ENCODE measurements at places on chromosomes 13 and 19.

DNA sequence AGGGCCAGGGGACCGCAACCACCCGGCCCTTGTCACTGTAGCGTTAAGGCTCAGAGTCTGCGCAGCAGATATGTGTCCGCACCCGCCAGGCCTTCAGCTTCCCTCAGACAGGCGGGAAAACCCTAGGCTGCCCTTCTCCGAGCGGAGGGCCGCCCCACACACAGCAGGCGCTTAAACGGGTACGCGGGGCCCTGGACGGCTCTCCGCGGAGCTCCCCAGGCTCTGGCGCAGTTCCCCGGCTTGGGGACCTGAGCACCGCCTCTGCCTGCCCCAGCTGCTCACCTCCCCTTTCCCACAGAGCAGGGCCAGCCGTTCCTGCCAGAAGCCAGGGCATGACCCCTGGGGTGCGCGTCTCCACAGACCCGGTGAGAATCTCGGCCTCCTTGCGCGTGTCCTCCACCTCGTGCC is 593 bp downstream of the ZNF135 start:
- no peak for DNase-seq

- DNase-seq = no peak
Measured at GRCh38 chr13:97266772-97267417, 44.8 kb downstream of the MBNL2 start.

DNA sequence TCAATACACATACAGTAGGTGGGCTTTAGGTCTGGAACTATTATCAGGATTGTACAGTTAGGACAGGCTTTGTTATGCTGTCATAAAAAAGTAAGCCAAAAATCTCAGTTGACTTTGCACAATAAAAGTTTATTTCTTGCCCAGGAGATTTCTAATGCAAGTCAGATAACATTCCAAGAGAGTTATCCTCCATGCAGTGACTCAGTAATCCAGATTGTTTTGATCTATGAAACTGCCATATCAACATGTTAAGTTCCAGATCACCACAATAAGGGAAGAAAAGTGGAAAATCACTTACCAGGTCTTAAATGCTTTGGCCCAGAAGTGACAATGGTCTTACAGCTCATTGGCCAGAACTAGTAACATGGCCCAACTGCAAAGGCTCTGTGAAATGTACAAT is 636.2 kb upstream of the KLF12 start:
- no peak for DNase-seq

- DNase-seq = no peak
Measured at GRCh38 chr13:33278913-33279312, 6.6 kb downstream of the STARD13 start.

DNA sequence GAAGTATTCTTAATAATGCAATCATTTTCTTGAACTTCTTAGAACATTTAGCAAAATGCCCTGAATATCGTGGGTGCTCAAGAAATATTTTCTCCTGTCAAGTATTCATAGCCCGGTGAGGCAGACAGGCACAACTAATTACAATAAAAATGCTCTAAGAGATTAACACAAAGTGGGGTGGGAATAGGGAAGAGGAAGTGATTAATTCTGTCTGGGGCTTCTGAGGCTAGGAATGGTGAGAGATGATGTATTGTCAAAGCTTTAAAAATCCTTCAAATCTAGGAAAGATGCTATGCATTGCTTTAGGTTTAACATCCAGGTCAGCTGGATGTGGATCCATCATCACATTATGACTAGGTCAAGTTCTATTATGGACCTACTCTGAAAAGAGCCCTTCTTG is 66.9 kb upstream of the POSTN start:
- DNase-seq = no peak

DNA sequence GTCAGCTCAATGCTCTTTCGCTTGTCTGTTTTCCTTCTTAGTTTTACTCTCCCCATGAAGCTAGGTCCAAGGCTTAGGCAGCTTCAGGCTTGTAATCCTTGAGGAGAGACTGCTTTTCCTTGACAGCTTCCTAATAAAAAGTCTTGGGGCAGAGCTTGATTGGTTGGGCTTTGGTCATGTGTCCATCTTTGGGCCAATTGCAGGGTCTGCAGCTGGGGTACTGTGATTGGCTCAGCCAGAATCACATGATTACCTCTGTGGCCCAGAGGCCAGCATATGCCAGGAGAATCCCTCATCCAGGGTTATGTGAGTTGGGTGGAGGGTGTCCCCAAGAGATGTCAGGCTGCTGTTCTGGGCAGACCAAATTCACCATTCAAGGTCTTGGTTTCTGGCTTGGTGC is 8.1 kb downstream of the KLK1 start:
- DNase-seq = no peak

DNA sequence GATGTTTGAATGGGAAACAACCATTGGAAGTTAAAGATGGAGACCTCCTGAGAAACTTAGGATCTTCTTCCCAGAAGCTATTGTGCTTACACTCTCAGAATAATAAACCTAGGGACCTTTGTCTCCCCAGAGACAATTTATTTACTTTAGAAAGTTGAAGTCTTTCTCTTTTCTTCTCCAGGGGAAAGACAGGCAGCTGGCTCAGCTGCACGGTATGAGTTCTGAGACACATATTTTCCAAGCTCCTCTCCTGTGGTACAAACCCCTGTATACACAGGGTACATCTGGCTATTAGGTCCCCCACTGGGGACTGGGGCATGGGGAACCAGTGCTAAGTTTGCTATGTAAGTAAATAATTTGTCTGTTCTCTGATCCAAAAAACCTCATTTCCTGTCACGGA is 67.5 kb upstream of the POSTN start:
- DNase-seq = no peak

GRCh38 chr13:99439048-99439447 is 62.2 kb upstream of the TM9SF2 start:
- no peak for DNase-seq

GRCh38 chr19:39874404-39874803 is 28.2 kb upstream of the FBL start:
- no peak for DNase-seq

- no peak for DNase-seq
Measured at GRCh38 chr13:113817860-113818691, 45.8 kb downstream of the GAS6 start.

- DNase-seq = no peak
Measured at GRCh38 chr13:45297456-45298205, 43.4 kb downstream of the TPT1 start.

DNA sequence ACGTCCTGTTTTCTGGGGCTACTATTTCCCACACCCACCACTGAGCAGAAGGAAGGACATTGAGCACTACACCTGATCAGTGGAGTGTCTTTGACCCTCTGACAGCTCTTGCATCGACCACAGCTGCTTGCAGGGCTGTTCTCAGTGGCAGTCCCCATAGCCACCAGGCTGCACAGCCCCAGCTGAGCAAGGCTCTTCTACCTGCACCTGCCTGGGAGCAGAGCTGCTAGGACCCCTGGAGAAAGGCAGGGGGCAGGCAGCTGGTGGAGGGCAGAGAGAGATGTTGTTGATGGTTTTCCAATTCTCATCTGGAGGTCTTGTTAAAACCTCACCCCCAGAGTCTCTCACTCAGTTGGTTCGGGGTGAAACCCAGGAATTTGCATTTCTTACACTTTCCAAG is 361.8 kb upstream of the ZNF507 start:
- DNase-seq = no peak

GRCh38 chr13:108595436-108596274 is 33.8 kb upstream of the MYO16 start:
- DNase-seq = no peak

DNA sequence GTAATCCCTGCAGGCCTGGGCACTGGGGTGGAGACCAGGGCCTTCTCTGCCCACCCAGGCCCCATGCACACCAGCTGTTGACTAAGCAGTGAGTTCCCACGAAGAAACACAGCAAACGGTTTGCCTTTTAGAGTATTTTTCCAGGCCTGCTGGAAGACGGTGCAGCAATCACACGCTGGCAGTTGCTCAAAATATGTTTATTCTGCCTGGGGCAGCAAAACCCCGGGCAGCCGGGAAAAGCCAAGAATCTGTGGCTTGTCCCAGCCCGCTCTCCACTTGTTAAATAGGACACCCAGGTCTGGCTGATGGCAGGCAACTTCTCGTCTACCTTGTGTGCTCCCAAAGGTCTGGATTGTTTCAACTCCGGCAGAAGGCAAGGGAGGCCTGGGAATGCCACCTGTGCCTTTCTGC is 40.8 kb downstream of the GGACT start:
- DNase-seq = no peak

GRCh38 chr13:23330356-23330755 is 103.1 kb downstream of the SACS start:
- DNase-seq = no peak

DNA sequence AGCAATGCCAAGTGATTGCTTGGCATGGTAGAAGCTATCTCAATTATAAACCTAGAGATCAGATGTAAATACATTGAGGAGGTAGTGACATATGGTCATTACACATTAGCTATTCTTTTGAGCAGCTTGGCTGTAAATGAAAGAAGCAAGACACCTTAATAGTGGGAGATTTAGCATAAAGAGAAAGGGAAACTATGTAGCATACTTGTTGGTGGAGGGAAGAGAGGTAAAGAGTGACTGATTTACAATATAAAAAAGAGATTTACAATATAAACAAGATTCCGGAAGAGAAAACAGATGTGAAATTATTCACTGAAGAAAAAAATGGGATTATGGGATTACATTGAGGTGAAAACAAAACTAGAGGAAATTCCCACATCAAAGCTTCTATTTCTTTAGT is 2009.6 kb downstream of the OLFM4 start:
- DNase-seq = no peak

DNA sequence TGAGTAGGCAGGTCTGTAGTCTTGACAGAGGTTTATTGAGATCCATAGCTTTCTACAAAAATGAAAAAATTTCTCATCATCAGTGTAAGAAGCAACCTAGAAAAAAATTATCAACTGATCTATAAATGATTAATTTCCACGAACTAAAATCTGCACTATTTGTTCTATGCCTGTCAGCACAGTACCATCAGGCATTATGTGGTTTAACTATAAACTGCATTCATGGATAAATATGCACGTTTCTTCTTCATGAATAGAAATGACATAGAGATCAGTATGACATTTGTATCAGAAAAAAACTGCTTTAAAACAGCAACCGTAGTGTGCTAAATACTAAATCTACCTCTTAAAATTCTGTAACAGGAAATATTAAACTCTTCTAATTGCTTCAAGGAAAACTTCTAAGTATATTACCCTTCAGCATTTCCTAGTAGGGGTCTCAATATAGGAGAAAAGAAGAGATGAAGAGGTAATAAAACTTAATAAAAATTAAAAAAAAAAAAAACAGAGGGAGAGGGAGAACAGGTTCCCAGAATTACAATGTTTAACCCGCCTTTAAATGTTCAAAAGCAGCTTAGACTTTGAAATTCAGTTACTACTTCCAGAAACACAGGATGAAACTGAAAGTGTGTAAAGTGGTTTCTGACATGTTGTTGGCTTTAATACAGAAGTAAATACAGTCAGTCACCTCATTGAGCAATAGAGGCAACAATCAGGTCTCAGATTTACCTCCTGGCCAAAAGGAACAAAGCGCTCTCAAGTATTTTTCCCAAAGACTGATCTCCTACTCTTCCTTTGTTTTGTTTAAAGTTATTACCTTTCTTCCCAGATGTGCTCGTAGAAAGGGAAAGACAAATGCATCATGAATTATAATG is 144.4 kb downstream of the DIAPH3 start:
- DNase-seq = no peak

DNA sequence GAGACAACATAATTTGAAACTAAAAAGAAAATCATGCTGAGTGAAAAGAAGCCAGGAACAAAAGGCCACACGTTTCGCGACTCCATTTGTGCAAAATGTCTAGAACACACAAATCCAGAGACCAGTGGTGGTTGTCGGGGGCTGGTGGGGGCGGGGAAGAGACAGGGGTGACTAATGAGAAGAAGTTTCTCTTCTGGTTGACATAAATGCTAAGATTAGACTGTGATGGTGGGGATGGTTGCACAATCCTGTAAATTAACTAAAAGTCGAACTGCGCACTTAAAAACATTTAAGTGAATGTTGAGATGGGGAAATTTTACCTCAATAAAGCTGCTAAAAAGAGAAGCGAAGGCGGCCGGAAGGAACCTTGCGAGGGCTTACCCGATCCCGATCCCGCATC is 7.1 kb downstream of the AKAP8 start:
- no peak for DNase-seq

DNA sequence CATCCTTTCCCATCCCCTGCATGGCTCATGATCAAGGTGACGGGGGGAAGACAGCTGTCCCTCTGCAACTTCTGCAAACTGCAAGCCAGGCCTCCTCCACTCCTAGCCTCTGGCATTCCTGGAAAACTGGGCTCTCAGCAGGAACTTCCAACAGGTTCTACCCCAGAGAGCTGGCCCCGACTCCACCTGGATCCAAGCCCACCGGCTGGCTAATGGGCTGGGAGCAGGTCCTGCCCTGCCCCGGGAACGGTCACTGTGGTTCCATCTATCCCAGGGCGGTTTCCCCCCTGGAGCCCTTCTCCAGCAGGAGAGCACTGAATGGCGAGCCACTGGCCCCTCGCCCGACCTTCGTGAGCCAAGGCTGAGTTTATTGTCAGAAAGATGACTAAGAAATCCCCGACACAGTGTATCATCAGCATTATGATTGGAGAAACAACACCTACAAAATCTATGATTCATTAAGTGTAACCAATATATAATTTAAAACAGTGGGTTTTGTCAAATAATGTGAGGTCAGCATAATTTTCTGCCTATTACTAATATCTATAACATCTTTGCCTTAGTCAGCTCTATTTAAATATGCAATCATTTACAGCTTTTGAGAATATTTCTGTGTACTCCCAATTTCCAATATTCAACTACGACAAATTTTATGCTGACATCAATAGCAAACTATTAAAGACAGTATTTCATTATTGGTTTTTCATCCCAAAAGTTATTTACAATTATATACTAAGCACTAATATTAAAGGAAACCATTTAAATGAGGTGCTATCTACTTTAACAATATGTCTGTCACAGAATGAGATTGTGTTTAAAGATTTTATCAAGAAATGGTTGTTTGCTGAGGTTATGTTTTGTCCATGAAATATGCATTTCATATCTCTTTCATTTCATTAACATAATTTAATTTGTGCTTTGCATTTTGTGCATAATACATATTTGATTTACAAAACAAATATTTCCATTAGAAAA is 133.0 kb downstream of the URI1 start:
- no peak for DNase-seq

DNA sequence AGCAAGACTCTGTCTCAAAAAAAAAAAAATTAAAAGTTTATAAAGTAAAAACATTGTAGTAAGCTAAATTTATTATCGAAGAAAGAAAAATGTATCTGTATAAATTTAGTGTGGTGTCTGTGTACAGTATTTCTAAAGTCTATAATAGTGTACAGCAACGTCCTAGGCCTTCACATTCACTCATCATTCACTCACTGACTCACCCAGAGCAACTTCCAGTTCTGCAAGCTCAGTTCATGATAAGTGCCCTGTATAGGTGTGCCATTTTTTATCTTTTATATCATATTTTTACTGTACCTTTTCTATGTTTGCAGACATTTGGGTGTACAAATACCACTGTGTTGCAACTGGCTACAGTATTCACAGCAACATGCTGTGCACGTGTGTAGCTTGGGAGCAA is 118.1 kb downstream of the TNFRSF19 start:
- DNase-seq = no peak

GRCh38 chr13:69391756-69392155 is 715.9 kb upstream of the ATXN8OS start:
- no peak for DNase-seq
